NCI-H1417 treated with DMSO at 0.1 percent for 48 hours (cell line): ENCODE measurements at places on chromosomes 5 and 9.

DNA sequence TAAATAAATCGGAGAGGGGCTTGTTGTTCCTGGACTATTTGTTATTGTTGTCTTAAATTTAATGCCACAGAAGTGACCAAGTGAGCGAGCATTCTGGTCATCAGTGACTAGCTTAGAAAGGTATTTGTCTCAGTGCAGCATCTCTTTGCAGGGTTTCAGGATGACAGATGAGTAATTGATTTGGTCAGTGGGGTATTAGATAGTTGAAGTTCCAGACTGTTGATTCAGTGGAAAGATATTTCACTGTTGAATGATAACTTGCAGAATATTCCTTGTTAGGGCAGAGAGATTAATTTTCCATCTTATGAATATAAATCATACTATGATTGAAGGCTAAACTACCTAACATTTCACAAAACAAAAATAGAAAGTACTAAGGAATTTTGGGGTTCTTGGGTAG lies 122.4 kb downstream of the TRIO start:
- no peak for DNase-seq

GRCh38 chr5:61748651-61749050 lies 416.6 kb downstream of the ZSWIM6 start:
- no peak for DNase-seq

DNA sequence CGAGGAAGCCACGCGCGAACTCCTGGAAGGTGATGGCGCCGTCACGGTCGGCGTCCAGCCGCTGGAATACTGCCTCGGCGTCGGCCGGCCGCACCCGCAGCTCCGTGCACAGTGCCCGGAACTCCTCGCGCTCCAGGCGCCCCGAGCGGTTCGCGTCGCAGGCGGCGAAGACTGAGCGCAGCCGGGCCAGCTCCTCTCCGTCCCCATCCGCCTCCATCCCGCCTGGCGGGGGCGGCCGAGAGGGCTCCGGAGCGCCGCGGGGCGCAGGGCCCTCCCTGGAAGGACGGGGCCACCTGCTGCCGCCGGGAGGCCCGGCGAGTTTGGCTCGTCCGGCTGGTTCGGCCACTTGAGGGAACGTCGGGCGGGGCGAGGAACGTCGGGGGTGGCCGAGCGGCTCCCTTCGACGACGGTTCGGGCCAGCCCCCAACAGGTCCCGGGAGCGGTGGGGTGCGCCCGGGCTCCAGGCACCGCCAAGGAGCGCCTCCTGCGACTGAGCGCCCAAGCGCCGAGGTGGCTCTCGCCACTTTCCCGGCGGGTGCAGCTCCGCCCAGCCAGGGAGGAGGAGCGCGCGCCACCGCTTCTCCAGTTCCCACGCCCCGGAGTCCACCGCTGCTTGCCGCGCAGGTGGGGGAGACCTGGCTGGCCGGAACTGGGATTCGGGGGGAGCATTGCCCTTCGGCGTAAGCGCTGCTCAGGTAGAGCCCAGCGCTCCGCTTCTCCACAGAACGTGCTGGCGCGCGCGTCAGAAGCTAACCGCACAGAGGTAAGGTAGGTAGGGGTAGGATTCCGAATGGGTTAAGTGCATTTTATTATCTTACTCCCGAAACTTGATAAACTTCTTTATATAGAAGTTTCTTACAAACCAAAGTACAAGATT lies at the start of gene RASEF:
Gene RASEF, minus strand, starts transcription at position 492 of the 877 bp plus-strand sequence. Its CDS starts 275 bp downstream, at position 217.
- DNase-seq, result peak; percentile 20

DNA sequence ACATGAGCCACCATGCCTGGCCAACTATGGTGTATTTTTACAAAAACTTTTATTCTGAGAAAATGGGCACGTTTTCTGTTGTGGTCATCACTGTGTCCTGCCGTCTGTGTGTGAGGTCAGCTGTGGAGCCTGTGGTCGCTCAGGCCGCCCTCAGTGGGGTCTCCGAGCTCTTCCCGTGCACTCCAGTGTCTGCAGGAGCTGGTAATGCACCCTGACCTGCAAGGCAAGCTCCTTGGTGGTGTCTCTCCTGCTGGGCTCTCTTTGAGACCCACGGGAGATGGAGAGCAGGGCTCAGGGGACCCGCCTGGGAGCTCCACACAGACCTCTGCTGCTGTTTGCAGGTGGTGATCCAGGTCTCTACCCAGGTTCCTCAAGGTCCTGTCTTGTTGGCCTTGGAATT lies 9.6 kb upstream of the AHRR start:
- DNase-seq, result no peak

DNA sequence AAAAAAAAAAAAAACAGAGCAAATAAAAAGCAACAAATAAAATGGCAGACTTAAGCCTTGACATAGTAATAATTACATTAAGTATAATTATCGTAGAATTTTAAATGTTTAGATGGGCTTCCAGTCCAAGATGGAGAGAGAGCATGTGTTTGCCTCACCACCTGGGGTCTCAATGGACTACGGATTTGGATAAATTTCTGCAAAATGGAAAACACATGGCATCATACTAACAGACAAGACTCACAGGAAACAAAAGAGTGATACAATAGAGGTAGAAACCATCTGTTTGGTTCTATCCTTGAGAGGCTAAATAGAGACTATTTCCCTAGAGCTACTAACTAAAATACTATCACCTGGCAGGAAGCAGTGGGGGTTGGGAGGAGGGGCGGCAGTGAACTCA lies 144.3 kb downstream of the MUSK start:
- DNase-seq, result no peak

GRCh38 chr5:101080462-101081240 lies 177.6 kb upstream of the ST8SIA4 start:
- no peak for DNase-seq

DNA sequence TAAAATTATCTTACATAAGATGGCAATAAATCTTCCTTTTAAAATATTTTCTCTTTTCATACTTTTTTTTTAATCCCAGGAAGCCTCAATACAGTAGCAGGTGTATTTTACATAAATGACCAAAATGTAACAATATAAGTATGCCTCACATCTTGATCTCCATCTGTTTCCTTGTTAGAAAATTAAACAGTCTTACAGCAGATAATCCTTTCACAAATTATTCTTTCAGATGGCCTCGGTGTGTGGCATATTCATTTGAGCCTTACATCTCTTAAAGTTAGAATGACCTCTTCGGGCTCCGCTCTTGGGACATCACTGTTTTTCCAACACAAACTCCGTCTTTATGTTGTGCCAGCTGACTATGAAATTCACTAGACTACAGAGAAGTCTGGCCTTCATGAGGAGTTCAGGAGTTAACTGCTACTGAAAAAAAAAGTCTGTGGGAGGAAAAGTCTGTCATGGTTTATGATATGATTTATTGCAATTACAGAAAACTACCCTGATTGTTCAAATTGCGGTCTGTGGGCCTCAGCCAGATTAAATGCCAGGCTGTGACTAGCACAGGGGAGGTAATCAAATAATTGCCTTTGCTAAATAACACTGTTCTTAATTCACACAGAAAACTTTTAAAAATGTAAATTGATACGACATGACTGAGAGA lies 292.9 kb upstream of the PUM3 start:
- DNase-seq, result peak; percentile 6

- DNase-seq, result no peak
Measured at GRCh38 chr5:101009758-101010519, 106.9 kb upstream of the ST8SIA4 start.
